ENCODE measurements at places on chromosomes 3 and 15.

GRCh38 chr3:190346541-190346940 lies 24.3 kb upstream of the CLDN1 start:
- no peak for DNase-seq

- DNase-seq = no peak
Observed at GRCh38 chr3:127396473-127396872, 108.6 kb upstream of the PRR20G start.

DNA sequence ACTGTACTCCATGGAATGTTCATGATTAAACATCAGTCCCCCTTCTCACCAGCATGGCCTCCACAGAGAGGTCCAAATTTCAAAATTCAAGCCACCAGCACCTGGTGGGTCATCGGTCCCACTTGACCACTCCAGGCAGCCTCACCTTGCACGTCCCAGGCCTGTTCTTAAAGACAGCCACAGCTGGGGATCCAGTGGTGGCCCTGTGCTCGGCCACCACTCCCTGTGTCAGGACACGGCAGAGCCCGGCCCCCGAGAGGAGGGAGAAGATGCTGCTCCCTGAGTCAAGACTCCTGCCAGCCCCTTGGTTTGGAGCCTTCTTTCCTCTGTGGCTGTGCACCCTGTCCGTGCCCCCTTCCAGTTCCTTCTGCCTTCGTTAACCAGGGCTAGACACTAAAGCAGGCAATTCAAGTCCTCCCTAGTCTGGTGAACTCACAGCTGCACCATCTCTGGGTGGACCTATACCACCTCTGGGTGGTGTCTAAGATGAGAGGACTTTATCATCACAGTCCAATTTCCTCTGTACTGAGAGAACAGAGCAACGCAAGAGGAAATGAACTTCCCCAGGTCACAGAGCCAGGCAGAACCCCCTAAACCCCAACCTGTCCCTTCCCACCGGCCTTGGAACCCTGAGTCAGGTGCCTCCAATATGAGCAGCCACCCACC lies 97.1 kb downstream of the MEGF11 start:
- DNase-seq = no peak

GRCh38 chr3:152402695-152403451 lies 134.1 kb downstream of the MBNL1 start:
- no peak for DNase-seq

DNA sequence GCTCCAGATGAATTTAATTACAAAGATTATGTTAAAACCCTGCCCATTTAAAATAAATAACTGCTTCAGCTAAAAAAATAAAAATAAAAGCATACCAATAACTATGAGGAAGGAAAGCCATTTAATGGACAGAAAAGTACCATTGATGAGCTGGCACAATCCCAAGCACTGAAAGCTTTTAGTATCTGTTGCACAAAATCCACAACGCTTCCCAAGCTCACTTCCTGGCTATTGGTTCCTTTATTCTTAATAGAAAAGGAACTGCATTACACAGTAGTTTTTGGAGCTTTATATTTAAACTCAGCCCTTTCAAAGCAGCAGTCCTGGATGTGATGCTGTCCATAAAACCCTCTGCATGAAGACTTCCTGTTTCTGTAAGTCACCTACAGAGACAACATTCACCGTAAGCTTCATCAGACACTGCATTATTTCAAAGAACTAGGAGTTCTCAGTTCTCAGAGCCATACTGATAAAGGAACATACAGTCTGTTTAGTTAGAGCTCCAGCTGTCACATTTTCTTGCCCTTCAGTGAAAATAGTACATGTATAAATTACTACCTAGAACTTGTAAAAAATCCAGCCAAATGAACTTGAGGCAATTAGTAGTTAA lies 81.5 kb downstream of the CSNK1G1 start:
- DNase-seq = no peak

Data from fibroblast of skin of left biceps (primary cell).